ENCODE measurements at places on chromosomes 1 and 21. TPM values are rescaled to one million over a fixed set of nuclear protein-coding genes. Genes with fewer than 3 reads are reported as not detected.
A peak's percentile ranks its signal among the peaks of the same experiment; 100 is the strongest.

DNA sequence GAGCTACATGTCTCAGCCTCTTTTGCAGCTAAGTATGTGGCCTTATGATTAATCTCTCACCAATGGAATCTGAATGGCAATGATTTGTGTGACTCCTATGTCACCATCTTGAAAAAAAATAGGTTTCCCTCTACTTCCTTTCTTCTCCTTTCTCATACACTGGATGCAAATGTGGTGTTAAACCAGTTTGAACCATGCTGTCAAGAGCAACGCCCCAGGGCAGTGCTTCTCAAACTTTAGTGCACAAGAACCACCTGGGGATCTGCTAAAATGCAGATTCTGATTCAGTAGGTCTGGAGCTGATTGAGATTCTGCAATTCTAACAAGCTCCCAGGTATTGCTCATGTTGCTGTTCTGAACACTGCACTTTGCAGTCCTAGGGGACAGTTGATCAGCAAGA lies 44.7 kb upstream of the ZNF644 start:
- DNase-seq, result no peak
- H3K4me1 ChIP-seq, result no peaks in the 10 kb centered on the region
- no peaks in the 10 kb centered on the region for H3K36me3 ChIP-seq
- no peak overlapping the region for H3K27ac ChIP-seq
- H3K4me3 ChIP-seq, result no peak overlapping the region
- H3K27me3 ChIP-seq, result peaks cover 14% of the 10 kb centered on the region

GRCh38 chr21:17711896-17712295 lies 99.2 kb upstream of the BTG3 start:
- H3K4me3 ChIP-seq, result no peak overlapping the region
- H3K27ac ChIP-seq, result no peak overlapping the region
- no peak for DNase-seq
- H3K27me3 ChIP-seq, result no peaks in the 10 kb centered on the region
- H3K36me3 ChIP-seq, result peaks cover 5% of the 10 kb centered on the region

DNA sequence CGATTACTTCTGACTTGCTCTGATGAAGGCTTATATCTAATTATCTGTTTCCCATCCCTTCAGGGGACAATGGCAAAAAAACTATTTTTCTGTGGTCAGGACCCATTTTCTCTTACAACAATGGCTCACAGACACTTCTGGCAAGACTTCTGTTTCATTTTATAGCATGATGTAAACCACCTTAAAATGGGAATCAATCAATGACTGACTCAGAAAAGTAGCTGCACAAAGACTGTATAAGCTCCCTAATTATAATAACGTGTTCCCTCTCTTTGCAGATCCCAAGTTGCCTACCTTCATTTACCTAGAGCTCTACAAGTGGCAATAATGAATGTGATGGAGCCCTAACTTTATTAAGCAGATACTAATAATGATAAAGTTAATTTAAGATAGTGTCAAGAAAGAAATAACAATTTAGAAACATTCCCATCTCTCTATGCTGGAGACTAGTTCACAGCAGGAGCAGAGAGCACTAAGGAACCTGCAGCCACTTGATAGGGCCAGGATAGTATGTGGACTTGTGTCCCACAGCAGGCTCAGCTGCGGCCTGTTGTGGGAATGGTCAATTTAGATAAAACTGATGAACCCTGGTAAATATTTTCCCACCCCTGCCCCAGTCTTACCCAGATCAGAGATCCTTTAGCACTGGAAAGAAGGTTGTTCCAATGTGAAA lies 538 bp downstream of the GBP2 start:
- H3K36me3 ChIP-seq, result peaks cover 52% of the 10 kb centered on the region
- DNase-seq, result no peak
- H3K27me3 ChIP-seq, result no peaks in the 10 kb centered on the region
- H3K27ac ChIP-seq, result peak overlapping the region; percentile 99
- peaks cover 47% of the 10 kb centered on the region for H3K4me1 ChIP-seq

The MR1 gene
- 15.7 TPM for total RNA-seq

The S100A7 gene
- total RNA-seq, result not detected

- no peaks in the 10 kb centered on the region for H3K36me3 ChIP-seq
- H3K4me1 ChIP-seq, result no peaks in the 10 kb centered on the region
- no peaks in the 10 kb centered on the region for H3K27me3 ChIP-seq
- DNase-seq, result no peak
Measured at GRCh38 chr1:60185684-60186083, 112.1 kb upstream of the C1orf87 start.

DNA sequence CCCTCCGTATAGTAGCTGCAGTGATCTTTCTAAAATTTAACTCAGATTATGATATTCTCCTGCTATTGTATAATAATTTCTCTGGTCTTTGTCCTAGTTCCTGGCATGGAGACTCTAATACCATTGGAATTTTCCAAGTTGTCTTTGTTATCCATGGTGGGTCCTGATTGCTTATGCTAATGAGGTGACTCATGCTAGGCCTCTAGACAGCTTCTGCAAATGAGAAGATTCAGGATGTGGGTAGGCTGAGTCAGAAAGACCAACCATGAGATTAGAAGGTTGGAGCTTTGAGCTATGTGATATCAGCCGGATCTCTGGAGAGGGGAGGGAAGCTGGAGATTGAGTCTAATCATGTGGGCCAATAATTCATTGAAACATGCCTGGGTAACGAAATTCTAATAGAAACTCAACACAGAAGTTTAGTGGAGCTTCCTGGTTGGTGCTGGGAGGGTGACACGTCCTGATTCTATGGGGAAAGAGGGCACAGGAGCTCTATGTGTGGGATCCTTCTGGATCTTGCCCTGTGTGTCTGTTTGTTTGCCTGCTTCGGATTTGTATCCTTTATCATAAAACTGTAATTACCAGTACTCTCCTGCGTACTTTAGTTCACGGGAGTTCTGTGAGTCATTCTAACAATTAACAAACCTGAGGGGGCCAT lies 73.2 kb upstream of the CNIH3 start:
- DNase-seq, result peak; percentile 63
- peaks cover 19% of the 10 kb centered on the region for H3K4me1 ChIP-seq
- H3K27me3 ChIP-seq, result peaks cover 6% of the 10 kb centered on the region

- no peak for DNase-seq
- H3K4me1 ChIP-seq, result no peaks in the 10 kb centered on the region
- H3K27me3 ChIP-seq, result no peaks in the 10 kb centered on the region
- H3K27ac ChIP-seq, result no peak overlapping the region
- H3K36me3 ChIP-seq, result no peaks in the 10 kb centered on the region
- no peak overlapping the region for H3K4me3 ChIP-seq
Measured at GRCh38 chr1:151519667-151520066, 8.5 kb downstream of the CGN start.

DNA sequence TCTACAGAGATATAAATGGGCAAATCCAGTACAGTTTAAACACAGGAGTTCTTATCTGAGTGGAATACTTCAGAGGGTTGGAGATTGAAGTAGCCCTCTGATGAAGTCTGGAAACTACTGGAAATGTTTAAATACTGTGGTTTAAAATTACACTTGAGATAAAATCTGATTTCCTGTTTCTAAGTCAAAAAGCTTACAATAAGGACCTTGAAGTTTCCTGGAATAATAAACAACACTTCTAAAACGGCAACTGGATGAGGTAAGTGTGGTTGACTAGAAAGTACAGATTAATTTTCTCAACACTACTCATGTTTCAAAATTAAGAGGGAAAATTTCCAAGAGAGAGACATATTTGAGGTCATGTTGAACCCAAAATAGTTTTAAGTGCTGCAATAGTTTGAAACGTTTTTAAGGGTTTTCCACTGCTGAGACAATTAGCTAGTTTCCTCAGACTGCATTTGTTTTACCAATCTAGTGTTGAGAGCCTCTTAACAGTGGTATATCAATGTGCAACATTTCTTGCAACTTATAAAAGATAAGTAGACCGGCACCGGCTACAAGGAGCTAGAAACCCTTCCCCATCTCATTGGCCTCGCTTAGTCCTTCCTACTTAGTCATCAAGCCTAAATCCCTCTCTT lies 27.4 kb downstream of the KCNA3 start:
- no peak overlapping the region for H3K4me3 ChIP-seq
- no peaks in the 10 kb centered on the region for H3K27me3 ChIP-seq
- H3K27ac ChIP-seq, result no peak overlapping the region
- H3K36me3 ChIP-seq, result no peaks in the 10 kb centered on the region
- no peak for DNase-seq
- peaks cover 44% of the 10 kb centered on the region for H3K4me1 ChIP-seq

DNA sequence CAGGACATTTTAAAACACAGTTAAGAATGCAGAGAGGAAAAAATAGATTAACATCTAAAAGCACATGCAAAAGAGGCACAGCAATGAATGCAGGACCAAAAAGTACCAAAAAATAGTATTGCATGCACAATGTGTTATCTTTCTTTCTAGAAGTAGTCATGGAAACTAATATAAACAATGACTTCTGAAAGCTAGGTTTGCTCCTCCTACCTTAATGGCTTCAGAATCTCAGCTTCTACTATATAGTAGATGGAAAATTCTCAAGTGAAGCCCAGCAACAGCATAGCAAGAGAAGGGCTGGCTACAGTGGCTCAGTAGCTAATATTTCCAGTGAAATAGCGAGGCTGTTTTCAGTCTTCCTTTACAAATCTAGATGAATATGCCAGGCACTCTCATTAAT lies 125.1 kb downstream of the CRB1 start:
- H3K27me3 ChIP-seq, result peaks cover 2% of the 10 kb centered on the region
- no peak overlapping the region for H3K4me3 ChIP-seq
- H3K27ac ChIP-seq, result no peak overlapping the region
- DNase-seq, result no peak
- H3K4me1 ChIP-seq, result peaks cover 26% of the 10 kb centered on the region

The DEDD gene
- total RNA-seq, result 37.0 TPM

The ISG15 gene
- total RNA-seq, result 102 TPM

DNA sequence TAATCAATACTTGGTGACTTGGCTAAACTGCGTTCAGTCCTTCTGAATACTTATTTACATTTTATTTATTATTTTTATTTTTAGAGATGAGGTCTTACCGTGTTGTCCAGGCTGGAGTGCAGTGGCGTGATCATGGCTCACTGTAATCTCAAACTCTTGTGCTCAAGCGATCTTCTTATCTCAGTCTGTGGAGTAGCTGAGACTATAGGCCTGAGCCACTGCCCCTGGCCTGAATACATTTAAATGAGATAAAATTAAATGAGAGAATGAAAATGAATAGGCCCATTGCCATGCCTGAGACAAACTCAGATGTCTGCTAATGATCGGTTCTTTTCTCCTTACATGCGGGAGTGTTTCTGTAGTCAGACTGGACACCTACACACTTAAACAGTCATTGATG lies 86.0 kb downstream of the GALNT2 start:
- H3K4me1 ChIP-seq, result peaks cover 55% of the 10 kb centered on the region
- no peak for DNase-seq
- H3K27me3 ChIP-seq, result no peaks in the 10 kb centered on the region
- H3K27ac ChIP-seq, result no peak overlapping the region
- no peak overlapping the region for H3K4me3 ChIP-seq

GRCh38 chr1:217315346-217315745 lies 315.5 kb downstream of the GPATCH2 start:
- no peak overlapping the region for H3K4me3 ChIP-seq
- DNase-seq, result no peak
- H3K36me3 ChIP-seq, result no peaks in the 10 kb centered on the region
- H3K4me1 ChIP-seq, result no peaks in the 10 kb centered on the region
- H3K27me3 ChIP-seq, result no peaks in the 10 kb centered on the region
- no peak overlapping the region for H3K27ac ChIP-seq

GRCh38 chr1:156138458-156138867 lies 14.9 kb upstream of the SEMA4A start:
- H3K4me3 ChIP-seq, result no peak overlapping the region
- peaks cover 24% of the 10 kb centered on the region for H3K36me3 ChIP-seq
- H3K4me1 ChIP-seq, result no peaks in the 10 kb centered on the region
- no peak for DNase-seq

DNA sequence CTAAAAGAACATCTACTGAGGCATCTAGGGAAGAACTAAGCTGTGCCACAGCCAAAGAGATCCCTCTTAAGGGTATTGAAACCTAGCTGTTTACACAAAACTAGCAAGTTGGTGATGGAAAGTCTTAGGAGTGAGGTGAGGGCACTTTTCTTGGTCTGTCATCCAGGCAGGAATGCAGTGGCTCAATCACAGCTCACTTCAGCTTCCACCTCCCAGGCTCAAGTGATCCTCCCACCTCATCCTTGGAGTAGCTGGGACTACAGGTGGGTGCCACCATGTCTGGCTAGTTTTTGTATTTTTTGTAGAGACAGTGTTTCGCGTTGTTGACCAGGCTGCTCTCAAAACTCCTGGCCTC lies 2.4 kb downstream of the PLEKHO1 start:
- no peak for DNase-seq
- H3K27ac ChIP-seq, result peak overlapping the region; percentile 89
- H3K36me3 ChIP-seq, result peaks cover 33% of the 10 kb centered on the region
- peaks cover 59% of the 10 kb centered on the region for H3K4me1 ChIP-seq

The TRABD2B gene
- total RNA-seq, result not detected

The CTSE gene
- not detected for total RNA-seq

The MIXL1 gene
- total RNA-seq, result not detected

- peak overlapping the region; percentile 49 for H3K27ac ChIP-seq
- no peak for DNase-seq
- H3K4me3 ChIP-seq, result peak overlapping the region; percentile 72
- H3K36me3 ChIP-seq, result no peaks in the 10 kb centered on the region
- H3K27me3 ChIP-seq, result no peaks in the 10 kb centered on the region
Measured at GRCh38 chr1:16913181-16913832, 8.4 kb upstream of the CROCC start.

The TMEM53 gene
- total RNA-seq, result 2.3 TPM

The CFHR4 gene
- total RNA-seq, result not detected

The ARHGEF10L gene
- total RNA-seq, result not detected

The NCDN gene
- 17.3 TPM for total RNA-seq

- DNase-seq, result no peak
Measured at GRCh38 chr1:12132078-12132477, 34.7 kb upstream of the TNFRSF1B start.

DNA sequence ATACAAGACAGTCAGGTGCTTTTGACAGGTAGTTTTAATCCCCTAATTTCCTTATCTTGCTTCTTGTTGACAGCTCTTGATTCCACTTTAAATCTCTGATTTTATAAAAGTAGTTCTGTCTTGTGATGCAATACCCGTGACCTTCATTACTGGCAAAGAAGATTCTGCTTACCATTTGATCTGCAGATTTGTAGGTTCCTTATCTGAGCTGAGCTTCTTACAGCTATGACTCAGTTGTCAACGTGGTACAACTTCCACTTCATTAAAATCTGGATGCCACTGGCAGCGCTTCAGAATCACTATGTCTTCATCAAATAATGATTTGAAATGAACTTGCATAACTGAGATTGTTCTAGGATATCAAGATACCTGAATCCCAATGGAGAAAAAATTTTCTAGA lies 543.6 kb upstream of the B3GALT2 start:
- H3K27me3 ChIP-seq, result no peaks in the 10 kb centered on the region
- no peak for DNase-seq
- H3K36me3 ChIP-seq, result no peaks in the 10 kb centered on the region

- DNase-seq, result no peak
- H3K4me1 ChIP-seq, result peaks cover 2% of the 10 kb centered on the region
- H3K36me3 ChIP-seq, result no peaks in the 10 kb centered on the region
- no peak overlapping the region for H3K27ac ChIP-seq
- H3K27me3 ChIP-seq, result peaks cover 7% of the 10 kb centered on the region
- H3K4me3 ChIP-seq, result no peak overlapping the region
Measured at GRCh38 chr1:7726623-7727022, 44.5 kb upstream of the VAMP3 start.
